Uterus (tissue), 4 donors: ENCODE measurements at places on chromosomes 16 and 17.

DNA sequence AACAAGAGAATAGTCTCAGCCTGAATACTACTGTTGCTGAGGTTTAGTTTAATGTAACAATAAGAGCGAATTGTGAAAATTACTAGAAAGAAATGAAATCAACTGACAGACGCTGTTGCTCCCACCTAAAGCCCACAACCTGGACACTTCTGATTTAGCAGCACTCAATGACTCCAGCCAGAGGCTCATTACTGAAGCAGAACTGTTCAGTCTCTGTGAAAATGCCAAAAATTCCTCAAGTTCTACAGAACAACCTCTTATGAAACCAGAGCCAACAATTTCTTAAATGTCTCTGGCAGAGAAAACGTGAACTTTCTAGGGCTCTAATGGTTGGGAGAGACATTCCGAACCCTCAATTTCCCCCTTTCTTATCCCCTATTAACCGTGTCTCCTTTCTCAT is 9.9 kb downstream of the PSME3IP1 start:
- no peak for DNase-seq

GRCh38 chr17:62876063-62876462 is 67.9 kb upstream of the MARCHF10 start:
- no peak for DNase-seq

- no peak for DNase-seq
These were observed 16.4 kb downstream of the LPO start for GRCh38 chr17:58254803-58255202.

DNA sequence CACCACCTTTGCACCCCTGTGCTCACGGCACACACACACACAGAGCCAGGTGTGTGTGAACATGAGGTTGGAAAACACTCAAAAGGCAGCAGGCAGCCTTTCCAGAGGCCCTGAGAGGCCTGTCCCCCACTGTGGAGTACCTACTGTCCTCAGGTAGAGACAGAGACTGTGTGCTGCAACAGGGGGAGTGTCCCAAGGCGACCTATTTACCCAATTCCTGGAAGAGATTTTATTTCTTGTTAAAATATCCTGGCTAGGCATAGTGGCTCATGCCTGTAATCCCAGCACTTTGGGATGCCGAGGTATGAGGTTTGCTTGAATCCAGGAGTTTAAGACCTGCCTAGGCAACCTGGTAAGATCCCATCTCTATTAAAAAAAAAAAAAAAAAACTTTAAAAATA is 108.5 kb downstream of the COPRS start:
- DNase-seq = no peak

- no peak for DNase-seq
These were observed 233.9 kb downstream of the ZNF423 start for GRCh38 chr16:49622084-49622390.

- DNase-seq = peak; percentile 25
These were observed 51.2 kb upstream of the DHX40 start for GRCh38 chr17:59513934-59514841.

DNA sequence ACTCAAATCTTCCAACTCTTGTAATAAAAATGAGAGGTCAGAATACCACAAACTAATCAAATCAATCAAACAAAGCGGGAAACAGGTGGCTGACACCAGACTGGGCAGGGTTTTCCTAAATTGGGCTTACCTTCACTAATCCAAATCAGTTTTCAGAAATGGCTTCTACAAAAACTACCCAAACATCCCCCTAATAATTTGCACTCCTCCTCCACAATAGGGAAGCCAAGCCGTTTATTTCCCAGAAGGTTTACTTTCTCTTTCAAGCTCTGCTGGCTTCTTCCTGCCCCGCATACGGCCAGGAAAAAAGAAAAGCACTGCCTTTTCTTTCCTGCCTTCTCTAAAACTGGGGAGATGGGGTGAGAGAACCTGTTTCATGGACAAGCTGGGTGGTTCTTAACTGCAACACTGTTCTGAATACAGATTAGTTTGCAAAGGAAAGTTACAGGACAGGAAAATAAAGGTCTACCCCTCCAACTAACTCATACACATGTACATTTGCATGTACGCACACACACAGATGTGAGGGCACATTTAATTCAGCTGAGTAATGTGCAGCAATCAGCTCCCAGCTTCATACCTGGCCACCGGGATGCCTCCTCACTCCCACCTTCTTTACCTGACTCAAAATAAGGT is 9.2 kb downstream of the STAT3 start:
- DNase-seq = no peak

DNA sequence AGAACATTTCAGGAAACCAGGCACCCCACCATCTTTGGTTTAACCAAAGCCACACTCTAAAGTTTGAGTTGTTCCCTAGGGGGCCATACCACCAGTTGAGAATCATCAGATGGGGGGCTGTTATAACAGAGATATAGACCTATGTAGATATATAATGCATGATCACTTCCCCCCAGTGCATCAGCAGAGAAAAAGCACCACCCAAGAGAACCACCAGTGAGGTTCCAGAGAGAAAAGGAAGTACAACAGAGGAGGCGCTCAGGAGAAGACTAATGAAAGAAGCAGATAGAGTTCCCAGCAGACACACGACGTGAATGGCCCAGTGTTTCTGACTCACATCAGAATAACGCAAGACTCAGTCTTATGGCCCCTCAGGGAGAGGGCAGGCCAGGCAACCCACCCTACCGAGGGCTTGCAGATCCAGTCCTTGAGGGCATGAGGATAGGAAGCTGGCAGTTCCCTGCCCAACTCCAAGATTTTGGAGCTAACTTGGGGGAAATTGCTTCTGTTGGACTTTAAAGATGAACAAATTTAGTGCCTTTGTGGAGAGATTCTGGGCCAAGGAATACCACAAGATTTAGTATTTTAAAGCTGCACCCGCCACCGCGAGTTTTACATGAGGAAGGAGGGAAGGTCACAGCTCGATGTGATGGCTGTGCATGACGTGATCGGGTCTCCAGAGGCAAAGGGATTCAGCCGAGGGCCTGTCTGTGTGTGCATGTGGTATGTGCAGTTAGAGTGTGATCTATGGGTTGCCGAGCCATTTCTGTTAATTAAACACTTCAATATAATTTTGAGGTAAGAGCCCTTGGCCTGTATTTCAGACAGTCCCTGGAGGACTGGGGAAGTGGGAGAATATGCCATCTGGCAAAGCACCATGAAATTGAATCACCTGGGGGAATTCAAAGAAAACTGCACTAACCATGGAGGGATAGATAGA is 53.1 kb downstream of the AIPL1 start:
- no peak for DNase-seq

DNA sequence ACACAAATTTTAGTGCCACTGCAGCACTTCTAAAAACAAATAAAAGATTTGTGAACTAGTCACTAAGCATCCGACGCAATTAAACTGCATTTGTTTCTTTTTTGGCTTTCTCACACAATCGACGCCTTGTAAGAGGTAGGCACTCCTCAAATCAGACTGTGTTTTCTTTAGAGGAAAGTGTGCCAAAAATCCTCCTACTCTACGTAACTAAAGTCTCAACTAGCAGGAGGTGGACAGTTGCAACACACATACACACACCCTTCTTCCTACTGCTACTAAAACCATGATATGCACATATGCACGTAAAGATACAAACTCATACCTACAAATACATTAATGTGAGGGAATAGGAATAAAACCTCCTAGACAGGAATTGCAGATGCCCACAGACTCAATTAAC is 844.7 kb upstream of the SOX9 start:
- DNase-seq = no peak

- no peak for DNase-seq
These were observed 639.1 kb downstream of the MAF start for GRCh38 chr16:78961464-78961863.

- no peak for DNase-seq
These were observed 8.4 kb upstream of the CLEC18A start for GRCh38 chr16:69942627-69943170.

- DNase-seq = no peak
These were observed 187.3 kb downstream of the LGALS9B start for GRCh38 chr17:20280051-20280450.

GRCh38 chr17:29615048-29615385 is 7.7 kb downstream of the CORO6 start:
- DNase-seq = peak; percentile 37

- no peak for DNase-seq
These were observed 21.2 kb downstream of the ARHGAP17 start for GRCh38 chr16:24993722-24994686.

DNA sequence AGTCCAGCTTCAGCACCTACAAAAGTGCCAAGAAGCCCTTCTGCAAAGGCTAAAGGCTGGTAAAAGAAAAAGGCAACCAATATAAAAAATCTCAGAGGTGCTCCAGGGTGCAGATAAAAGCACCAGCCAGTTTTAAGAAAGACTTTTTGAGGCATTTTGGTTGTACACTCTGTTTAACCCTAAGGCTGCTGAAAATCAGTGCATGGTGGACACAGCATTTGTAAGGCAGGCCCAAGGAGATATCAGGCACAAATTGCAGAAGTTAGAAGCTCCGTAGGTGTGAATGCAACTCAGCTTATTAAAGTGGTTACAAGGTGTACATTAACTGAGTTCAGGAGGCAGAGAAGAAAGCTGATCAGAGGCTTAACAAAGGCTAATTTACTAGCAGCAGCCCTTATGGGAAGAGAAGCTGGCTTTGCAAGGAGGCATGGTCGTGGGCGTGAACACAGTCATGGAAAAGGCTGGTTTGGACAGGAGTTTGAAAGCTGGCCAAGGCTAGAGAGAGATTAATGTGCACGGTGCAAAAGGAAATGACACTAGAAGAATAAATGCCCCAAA is 21.1 kb downstream of the ACSM1 start:
- DNase-seq = peak; percentile 29

DNA sequence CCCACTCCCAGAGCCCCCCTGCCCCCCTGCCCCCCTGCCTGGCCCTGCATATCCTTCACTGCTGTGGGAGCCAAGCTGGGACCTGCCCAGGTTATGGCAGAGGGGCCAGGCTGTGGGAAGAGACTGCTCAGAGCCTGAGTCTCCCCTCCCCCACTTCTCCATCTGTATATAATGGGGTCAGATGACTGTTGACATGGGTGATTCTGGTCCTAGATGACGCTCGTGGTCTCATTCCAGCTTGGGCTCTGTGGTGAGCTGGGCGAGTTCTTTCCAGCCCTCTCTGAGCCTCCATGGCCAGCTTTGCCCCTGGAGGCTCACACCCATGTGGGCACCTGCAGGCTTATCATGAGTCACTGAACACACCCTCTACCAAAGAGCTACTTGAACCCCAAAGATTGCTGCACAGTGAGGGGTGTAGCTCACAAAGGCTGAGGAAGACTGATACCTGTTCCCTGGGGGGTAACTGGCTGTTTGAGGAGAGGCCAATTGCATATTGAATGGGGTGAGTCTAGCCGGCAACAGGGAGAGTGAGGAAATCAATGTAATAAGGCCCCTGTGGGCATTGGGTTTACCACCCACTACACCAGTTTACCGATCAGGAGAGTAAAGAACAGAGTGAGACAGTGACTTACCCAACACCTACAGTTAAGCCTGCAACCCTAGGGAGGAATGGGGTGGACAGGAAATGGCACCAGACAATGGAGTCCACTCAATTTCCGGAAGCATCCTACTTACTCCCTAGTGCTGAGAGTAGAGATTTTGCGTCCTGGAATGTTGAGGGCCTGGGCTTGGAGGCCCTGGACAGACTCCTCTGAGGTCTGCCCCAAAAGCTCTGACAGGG is 4.2 kb upstream of the SREBF1 start:
- no peak for DNase-seq

- DNase-seq = no peak
These were observed 185.2 kb downstream of the CPPED1 start for GRCh38 chr16:12618515-12618914.

- no peak for DNase-seq
These were observed 1.1 kb upstream of the DRC7 start for GRCh38 chr16:57693550-57693949.
